H4 (cell line): ENCODE measurements at places on chromosomes 5 and 9. TPM values are rescaled to one million over a fixed set of nuclear protein-coding genes. Genes with fewer than 3 reads are reported as not detected.

Gene KIAA1958
- 1.4 TPM in 2 replicates for total RNA-seq

Gene PCDHA1
- 0.45 and 0.56 TPM in 2 replicates for total RNA-seq

Gene ARID3C
- total RNA-seq, result 0.21 TPM in 1 of 2 replicates, not detected in the other

Gene PITX1
- 27.0 and 32.6 TPM in 2 replicates for total RNA-seq

Gene LCN9
- total RNA-seq, result not detected in 2 replicates

Gene FAM153A
- 0.02 TPM in 1 of 2 replicates, not detected in the other for total RNA-seq

Gene SLC9A3
- 2.3 and 2.9 TPM in 2 replicates for total RNA-seq

Gene ANKRD33B
- total RNA-seq, result 1.1 and 1.3 TPM in 2 replicates

Gene CDHR2
- not detected in 2 replicates for total RNA-seq

Gene PLAC8L1
- not detected in 2 replicates for total RNA-seq

Gene OR2K2
- not detected in 2 replicates for total RNA-seq

Gene FAM81B
- total RNA-seq, result 0.23 TPM in 1 of 2 replicates, not detected in the other

Gene COX7C
- total RNA-seq, result 848 and 900 TPM in 2 replicates

Gene SLC46A2
- not detected in 2 replicates for total RNA-seq

Gene PRR16
- total RNA-seq, result 2.7 and 4.5 TPM in 2 replicates

Gene ZFP37
- total RNA-seq, result 2.3 and 2.4 TPM in 2 replicates

Gene ORM1
- total RNA-seq, result 0.33 TPM in 1 of 2 replicates, not detected in the other

Gene SPINK4
- 4.5 TPM in 1 of 2 replicates, not detected in the other for total RNA-seq

Gene SLC28A3
- total RNA-seq, result 0.02 TPM in 1 of 2 replicates, not detected in the other

Gene DENND4C
- 16.5 and 19.3 TPM in 2 replicates for total RNA-seq

Gene MRPS2
- total RNA-seq, result 30.3 and 34.6 TPM in 2 replicates

Gene IL4
- not detected in 2 replicates for total RNA-seq

Gene PPP2R2B
- total RNA-seq, result 0.62 and 2.1 TPM in 2 replicates

Gene MYMK
- not detected in 2 replicates for total RNA-seq

Gene SET
- total RNA-seq, result 568 and 655 TPM in 2 replicates

Gene WNT8A
- not detected in 2 replicates for total RNA-seq

Gene ANGPTL2
- 8.8 and 13.9 TPM in 2 replicates for total RNA-seq

Gene IL13
- not detected in 2 replicates for total RNA-seq

Gene AGXT2
- total RNA-seq, result not detected in 2 replicates

Gene CENPP
- total RNA-seq, result 2.3 and 9.6 TPM in 2 replicates

Gene PCDHB7
- total RNA-seq, result 5.1 and 6.9 TPM in 2 replicates
